Glomerular endothelial cell (primary cell): ENCODE measurements at places on chromosomes 6 and 20.
A peak's percentile ranks its signal among the peaks of the same experiment; 100 is the strongest.

DNA sequence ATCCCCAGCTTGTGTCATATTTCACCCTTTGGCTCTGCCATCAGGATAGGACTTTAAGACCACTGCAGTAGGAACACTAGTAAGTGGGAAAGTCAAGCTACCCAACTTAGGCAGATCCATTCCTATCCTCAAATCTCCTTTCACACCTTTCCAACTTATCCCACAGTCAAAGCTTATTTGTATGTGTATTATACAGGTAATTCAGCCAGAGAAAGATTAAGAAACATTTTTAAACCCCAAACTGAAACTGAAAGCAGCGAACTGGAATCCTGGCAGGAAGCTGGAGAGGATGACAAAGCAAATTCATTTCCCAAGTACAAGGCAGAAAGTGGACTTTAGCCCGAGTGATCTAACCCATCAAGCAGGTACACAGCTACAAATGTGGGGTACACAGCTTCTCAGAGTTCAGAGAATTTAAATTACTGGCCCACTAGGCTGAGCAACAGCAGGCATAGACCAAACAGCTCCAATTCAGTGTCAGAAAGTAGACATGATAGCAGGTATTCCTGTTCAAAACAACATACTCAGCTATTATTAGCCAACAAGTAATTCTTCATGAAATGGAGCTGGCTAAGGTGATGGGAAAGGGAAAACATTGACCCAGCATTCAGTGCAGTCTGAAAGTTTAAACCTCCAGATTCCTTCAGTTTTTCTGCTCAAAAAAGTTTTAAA, 39.1 kb downstream of the ILRUN start:
- peak; percentile 77 for DNase-seq

- no peak for DNase-seq
Measured at GRCh38 chr20:7180256-7181045, 413.0 kb downstream of the BMP2 start.

DNA sequence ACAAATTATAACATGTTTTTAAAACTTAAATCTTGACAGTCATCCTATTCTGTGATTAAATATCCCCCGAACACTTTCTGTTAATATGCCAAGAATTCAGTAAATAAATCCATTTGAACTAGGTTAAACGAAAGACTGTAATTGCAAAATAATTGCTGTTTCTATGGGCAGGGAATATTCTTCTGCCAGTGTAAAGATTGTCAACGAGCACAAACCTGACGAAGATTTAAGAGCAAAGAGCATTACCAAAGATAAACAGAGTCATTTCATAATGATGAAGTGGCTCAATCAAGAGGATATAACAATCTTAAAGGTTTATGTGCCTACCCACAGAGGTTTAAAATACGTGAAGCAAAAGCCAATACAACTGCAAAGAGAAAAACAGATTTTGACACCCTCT, 76.3 kb upstream of the ADGRG6 start:
- DNase-seq: no peak

DNA sequence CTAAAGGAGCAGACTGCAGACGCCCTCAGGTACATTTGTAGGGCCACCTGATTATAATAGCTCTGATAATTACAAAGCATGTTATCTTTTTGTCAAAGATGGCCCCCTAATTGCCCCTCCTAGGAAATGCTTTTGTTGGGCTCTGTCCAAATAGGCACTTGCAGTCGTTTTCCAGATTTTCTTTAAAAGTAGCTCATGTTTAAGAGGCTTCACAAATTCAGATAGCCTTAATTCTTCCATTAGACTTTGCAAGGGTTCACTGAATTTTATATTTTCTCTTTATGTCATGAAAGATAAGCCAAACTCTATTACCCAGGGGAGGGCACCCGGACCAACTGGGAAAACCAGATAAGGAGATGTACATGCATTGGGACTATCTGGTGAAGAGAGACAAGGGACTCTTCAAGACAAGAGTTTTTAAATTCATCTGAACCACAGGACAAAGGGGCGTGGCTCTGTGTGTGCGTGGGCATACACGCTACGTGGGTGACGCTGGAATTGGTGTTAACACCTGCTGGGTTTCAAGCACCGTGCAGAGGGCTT, 95.6 kb downstream of the TOX2 start:
- DNase-seq: no peak

DNA sequence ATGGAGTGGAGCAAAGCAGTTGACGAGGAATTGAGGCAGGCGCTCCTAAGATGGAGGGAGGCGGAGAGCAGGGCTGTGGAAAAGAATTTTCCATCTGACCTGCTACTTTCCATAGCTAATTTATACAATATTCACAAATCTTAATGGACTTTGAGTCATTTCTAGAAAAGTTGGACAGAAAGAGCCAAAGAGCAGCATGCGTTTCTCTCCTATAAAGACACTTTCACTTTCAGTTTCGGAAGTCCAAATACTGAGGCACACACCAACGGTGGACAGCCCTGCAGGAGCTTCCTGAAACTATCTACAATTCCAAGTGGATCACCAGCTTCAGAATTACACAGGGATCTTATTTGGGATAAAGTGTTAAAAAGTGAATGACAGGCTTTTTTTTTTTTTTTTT, 43.5 kb downstream of the PANK2 start:
- no peak for DNase-seq

DNA sequence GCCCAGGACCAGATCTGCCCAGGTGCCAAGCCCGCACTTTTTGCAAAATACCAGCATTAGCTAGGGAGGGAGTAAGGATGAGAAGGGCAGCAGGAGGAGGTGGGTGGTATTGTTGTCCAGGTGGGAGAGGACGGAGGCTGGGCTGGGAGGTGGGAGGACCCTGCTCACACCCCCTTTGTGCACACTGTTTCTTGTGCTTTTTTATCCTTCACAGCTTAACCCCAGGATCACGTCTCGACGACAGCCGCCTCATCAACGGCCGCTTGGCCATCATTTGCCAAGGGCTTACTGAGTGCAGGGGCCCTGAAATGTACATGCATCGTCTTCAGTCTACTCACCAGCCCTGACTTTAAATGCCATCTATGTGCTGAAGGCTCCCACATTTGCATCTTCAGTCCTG, 12.1 kb upstream of the TGM2 start:
- DNase-seq: no peak

DNA sequence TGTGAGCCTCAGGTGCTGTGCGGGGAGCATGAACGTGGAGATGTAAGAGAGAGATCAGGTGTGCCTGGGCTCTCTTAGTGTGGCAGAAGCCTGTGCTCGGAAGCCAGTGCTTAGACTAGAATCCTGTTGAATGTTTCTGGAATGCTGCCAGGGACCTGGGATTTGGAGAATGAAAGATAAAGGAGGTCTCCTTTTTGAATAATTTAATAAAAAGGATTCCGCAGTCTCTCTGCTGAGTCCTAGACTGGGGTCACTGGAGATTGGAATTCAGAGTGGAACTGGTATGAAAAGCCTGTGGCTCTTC, 18.8 kb upstream of the EFCAB8 start:
- DNase-seq: no peak

DNA sequence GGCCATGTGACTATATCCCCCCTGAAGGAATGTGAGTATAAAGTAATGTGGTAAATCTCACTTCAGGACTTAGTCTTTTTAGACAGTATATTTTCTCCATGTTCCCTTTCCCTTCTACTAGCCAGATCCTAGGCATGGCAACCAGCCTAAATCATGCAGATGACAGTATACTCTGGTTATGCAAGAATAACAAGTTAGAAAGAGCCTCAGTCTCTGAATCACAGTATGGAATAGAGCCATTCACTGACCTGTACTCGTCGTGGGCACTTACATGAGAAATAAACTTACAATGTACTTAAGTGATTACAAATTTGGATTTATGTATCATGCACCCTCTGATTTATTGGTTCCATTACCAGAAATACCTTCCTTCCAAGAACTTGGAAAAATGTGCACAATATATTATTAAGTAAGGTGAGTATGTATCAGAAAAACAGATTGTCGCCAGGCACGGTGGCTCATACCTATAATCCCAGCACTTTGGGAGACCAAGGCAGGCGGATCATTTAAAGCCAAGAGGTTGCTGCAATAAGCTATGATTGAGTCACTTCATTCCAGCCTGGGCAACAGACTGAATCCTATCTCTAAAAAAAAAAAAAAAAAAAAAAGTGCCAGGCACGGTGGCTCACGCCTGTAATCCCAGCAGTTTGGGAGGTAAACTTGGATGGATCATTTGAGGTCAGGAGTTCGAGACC, 25.1 kb upstream of the FAM8A1 start:
- DNase-seq: no peak

- no peak for DNase-seq
Measured at GRCh38 chr6:102525336-102525735, 1131.8 kb downstream of the GRIK2 start.

GRCh38 chr6:48626421-48626820, 515.4 kb upstream of the PTCHD4 start:
- DNase-seq: no peak

GRCh38 chr20:32858189-32858588, 534 bp upstream of the EFCAB8 start:
- no peak for DNase-seq

GRCh38 chr6:9172096-9172495, 736.8 kb upstream of the SLC35B3 start:
- no peak for DNase-seq

DNA sequence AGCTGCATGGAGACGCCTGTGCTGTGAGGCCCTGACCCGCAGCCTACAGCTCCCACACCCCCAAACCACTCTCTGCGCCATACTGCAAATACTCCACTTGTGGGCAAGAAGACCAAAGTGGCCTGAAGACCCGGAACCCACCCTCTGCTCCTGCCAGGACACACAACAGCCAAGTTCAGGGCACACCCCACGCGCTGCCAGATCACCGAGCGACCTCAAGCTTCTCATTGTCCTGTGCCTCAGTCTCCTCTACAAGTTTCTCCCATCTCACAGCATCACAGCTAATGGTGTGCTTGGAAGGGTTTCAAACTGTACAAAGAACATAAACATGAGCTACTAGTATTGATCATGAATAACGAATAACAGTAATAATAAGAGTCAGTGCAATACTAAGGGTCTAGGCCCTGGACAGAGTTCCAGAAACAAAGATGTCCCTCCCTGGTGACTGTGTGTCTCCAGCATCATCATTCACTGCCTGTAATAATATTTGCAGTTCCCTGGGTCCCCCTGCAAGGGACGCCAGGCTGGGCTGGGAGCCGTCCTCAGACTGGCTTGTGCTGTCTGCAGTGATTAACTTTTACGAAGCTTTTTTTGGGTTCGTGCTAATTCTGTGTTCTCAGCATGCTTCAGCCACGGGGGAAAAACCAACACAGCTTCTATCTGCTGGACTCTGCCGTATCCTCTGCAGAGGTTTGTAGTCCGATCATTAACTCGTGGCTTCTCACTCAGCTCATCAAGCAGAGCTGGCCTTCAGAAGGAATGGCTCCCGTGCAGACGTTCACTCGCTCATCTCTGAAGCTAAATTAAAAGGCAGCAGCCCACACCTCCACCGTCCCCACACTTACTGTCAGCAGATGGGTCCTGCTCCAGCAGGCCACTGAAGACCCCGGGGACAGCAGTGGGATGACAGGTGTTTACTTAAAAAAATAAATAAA, 81.6 kb upstream of the MPC1 start:
- no peak for DNase-seq

- DNase-seq: no peak
Measured at GRCh38 chr6:44630125-44631028, 242.9 kb downstream of the CDC5L start.

- no peak for DNase-seq
Measured at GRCh38 chr6:26347699-26348098, 17.3 kb upstream of the BTN3A2 start.

DNA sequence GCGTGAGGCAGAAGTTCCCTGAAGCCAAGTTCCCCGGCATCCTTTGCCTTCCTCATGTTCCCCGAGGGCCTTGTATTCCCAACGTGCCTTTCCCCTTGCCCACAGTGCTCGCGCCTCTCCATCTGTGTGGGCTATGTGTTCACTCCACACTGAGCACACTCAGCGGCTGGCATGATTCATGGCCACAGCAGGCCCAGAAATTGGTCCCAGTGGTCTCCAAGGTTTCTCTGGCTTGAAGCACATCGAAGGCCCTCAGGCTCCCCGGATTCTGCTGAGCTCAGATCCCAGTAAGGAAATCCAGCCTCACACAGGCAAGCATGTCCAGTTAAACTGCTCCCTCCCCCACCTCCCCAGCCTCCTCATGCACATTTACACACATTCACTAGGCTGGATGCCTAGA, 123.6 kb downstream of the ISM1 start:
- no peak for DNase-seq

DNA sequence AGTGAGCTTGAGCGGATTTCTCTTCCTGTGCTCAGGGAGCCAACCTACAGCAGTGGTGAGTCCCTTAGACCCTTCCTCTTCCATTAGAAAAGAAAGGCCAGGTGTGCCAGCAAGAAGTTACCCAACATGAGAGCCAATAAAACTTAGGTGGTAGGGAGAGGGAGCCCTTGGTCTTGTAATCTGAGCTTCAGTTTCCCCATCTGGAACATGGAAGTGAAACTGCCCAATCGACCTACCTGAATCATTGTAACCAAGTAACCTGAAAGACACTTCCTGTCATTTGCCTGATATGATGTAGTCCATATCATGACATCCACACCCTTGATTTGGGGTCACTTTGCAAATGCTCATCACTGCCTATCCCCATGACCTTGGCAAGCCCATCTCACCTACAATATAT, 66.4 kb downstream of the MDGA1 start:
- no peak for DNase-seq

DNA sequence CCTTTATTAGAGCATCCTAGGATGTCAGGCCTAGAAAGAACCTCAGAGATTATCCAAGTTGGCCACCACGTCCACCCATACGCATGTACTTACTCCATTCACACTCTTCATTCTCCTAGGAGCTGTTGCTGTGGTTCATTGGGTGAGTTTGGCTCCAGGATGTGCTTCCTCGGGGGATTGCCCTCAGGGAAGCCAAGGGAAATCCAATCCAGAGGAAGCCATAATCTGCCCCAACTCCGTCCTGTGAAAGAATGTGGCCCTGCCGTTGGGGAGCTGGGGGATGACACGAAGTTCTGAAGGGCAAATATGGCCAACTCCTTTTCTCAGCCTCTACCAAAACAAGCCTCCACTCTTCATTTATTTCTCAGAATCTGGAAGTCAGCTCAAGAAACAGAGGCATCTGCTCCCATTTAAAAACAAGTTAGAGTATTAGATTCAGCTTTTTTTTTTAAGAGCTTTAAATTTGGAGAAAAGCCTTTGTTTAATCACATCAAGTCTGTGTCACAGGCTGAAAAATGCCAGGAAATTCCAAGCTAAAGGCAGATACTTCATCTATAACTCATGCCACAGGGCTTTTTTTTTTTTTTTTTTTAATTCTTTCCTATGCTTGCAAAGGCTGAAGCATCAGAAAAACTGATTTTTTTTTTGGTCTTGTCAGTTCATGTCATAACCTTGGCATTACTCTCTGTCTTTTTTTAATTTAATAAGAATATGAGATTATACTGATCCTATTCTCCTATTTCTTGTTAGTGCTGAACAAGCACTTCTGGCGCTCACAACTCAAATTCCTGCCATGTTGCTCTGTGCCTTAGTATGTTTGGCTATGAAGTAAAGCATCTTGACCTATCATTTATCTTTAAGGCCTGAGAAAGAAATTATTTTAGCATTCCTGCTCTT, 480.9 kb upstream of the MARCKS start:
- no peak for DNase-seq

- no peak for DNase-seq
Measured at GRCh38 chr20:47355489-47356219, 845 bp downstream of the ZMYND8 start.

GRCh38 chr6:159321267-159321666, 152.1 kb downstream of the FNDC1 start:
- no peak for DNase-seq
